NCI-H345 (cell line): ENCODE measurements at places on chromosomes 12 and 14.

GRCh38 chr14:105075379-105076295 is 10.4 kb upstream of the GPR132 start:
- DNase-seq, result peak; percentile 57

DNA sequence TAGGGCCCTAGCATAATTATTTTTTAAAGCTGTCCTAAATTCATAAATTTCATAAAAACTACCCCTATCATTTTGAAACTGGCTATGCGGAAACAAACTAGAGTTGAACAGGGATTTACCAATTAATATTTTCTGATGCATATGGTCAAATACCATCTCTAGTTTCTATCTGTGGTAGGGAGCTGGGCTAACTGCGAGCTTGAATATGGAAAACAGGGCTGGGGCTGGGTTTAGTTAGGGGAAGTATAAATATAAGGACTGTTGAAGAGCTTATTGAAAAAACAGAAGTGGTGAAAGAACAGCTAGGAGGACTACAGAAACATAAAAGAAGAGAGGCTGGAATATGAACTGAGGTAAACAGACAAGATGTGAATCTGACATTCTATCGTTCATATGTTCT is 91.8 kb downstream of the SLC38A1 start:
- DNase-seq, result no peak

- no peak for DNase-seq
These were observed 74.4 kb downstream of the CEP128 start for GRCh38 chr14:80867091-80867490.

DNA sequence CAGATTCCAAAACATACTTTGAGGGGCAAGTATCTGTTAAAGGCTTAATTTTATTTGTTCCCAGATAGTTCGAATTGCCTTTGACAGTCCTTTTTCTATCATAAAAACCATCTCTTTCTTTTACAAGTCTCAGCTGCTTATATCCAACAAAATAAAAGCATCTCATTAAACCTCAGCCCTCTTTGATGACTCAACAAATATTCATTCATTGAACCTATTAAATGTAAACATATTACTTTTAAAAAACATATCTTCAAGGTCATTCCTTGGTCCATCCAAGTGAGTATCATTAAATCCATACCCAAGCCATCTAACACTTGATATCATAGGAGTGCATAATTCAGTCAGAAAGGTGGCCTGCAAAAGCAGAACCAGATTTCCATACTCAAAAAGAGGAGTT is 154.6 kb upstream of the BCL2L14 start:
- no peak for DNase-seq

- DNase-seq, result peak; percentile 45
These were observed 874 bp upstream of the RNU6-8 start for GRCh38 chr14:32203928-32204357.
